ENCODE measurements at places on chromosomes 13 and 19.

- no peak for DNase-seq
Measured at GRCh38 chr13:71285700-71286099, 581.3 kb downstream of the DACH1 start.

DNA sequence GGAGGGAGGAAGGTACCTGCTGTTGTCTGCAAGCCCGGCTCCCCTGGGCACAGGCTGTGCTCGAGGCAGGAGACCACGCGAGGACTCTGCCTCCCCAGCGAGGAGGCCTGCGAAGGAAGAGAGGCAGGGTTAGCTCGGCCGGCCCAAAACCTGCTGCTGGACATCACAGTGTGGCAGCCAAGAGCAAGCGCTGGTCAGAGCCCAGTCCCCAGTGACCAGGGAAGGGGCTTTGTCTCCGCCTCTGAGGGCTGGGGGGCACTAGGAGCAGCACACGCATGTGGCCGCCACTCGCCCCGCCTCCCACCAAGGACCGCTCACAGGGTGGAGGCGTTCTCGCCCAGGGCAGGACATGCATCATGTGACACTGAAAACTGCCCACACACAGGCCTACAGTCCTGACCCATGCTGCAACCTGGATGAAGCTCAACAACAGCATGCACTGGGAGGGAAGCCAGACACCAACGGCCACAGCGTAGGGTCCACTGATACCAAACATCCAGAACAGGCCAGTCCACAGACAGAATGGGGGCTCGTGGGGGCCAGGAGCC lies 8.5 kb downstream of the MIER2 start:
- DNase-seq: no peak

DNA sequence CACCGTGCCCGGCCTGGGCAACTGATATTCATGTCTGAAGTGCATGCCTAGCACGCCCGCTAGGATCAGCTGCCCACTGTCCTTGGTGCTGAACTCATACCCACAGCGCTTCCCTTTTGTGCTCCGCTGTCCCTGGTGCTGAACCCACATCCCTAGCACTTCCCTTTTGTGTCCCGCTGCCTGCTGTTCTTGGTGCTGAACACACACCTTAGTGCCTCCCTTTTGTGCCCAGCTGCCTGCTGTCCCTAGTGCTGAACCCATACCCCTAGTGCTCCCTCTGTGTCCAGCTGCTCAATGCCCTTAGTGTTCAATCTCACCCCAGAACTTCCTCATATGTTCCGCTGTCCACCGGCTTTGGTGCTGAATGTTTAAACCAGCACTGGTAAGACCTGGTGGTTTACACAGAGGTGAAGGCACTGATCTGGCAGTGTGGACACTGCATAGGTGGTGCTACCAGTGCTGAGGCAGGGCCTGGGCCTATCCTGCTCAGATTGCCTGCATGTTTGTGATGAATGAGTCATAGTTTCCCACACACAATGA lies 26.3 kb upstream of the SIGLEC11 start:
- peak; percentile 16 for DNase-seq

GRCh38 chr19:33678796-33679585 lies 57.2 kb downstream of the CHST8 start:
- DNase-seq: no peak

DNA sequence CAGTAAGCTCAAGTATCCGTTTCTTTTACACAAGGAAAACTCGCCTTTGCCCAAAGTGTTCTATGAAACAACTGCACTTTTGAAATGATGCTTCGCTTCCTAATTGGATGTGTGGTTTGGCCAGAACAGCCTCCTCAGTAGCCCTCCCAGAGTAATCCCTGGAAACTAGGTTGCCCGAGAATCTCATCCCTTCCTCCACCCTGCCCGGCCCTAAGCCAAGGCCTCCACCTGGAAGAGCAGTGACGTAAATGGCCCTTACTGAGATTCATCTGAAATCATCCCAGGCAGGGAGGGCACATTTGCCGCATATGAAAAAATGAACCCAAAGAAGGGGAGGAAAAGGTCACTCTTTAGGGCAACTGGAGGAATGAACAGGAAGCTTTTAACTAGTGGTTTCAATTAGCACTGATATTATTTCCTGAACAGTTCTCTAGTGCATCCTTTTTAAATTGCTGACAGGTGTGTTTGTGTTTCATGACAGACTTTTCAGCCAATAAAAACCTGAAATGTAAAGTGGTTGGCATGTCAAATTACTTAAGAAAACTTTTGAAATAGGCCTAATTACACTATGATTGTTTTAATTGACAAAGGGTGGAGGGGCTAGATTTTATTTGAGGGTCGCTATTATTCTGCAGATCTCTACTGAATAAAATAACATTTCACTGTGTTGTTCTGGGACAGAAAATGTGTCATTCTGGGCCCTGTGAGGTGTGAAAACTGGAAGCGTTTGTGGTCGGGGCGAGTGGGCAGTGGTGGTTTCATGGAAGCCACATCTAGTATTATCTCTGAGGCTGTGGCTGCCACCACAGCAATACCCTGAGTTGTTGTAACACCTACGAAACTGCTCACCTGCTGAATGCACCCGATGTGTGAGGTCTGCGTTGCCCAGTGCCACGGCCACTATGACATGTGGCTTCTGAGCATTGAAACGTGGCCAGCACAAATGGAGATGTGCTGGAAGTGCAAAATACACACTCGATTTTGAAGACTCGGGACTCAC lies 112.1 kb downstream of the ZIC5 start:
- no peak for DNase-seq

GRCh38 chr13:21980049-21980448 lies 309.2 kb downstream of the FGF9 start:
- DNase-seq: no peak

- DNase-seq: no peak
Measured at GRCh38 chr19:810883-811489, 10.8 kb downstream of the PLPPR3 start.

GRCh38 chr19:18908917-18909619 lies 10.1 kb downstream of the COPE start:
- DNase-seq: no peak

DNA sequence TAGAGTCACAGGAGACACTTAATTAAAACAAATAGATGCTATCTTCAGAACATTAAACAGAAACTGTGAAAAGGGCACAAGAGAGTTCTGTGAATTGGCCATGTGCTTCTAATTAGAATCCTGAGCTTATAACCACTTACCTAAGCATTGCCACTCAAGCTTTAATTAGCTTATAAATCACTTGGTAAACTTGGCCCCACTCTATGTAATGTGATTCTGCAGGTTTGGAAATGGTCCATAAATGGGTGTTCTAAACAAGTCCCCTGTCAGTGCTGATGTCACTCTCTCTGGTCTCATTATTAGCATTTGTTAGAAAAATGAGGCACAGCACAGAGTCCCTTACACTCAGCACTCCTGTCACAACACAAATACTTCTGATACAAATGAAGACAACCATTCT lies 18.0 kb downstream of the ZNF91 start:
- no peak for DNase-seq

DNA sequence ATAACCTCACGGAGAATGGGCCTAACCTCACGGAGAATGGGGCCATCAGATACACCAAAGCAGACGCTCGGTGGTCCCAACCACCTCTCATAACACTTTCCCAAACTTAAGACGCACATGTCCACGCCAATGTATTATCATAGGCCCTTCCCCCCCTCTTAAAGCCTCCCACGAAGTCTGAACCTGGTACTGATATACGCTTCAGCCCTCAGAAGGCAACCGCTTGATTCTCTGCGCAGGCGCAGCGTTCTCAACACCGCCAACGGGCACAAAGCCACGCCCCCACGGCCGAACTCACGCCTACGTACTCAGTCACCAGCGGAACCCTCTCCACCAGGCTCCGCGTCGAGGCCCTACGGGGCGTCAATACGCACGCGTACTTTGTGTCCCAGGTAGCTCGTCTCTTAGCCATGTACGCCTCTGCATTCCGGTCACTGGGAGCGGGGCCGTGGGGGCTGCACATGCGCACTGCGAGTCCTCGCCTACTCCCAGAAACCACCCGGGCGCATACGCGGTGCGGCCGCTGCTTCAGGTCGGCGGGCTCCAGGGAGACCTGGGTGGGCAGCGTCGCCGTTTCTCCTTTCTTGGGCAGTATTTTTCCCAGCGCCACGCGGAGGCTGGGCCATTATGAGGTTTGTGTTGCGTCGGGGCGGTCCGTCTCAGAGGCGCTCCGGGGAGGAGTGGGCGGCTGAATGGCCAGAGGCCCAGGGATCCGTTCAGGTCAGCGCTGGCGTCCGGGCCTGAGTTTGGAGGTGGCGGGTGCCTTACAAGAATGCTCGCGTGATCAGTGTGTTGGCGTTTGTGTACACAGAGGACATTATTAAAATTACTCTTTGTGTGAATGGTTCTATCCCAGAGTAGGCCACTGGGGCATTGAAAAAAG lies 25.3 kb downstream of the ZNF582 start:
- peak; percentile 69 for DNase-seq

DNA sequence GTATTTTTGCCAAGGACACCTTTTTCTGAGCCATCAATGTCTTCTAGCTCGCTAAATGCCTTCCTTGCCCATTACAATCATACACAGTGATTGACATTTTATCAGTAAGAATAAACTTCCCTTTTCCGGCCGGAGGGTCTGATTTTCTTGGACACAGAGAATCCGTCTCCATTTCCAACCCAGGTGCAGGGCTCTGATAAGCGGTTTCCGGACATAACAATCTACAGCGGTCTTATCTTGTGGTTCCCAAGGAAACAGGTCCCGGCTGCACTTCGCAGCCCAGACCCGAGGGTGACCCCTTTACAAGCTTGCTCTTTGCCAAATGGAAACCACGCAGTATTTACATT lies 5.1 kb upstream of the ZNF77 start:
- DNase-seq: no peak

- DNase-seq: no peak
Measured at GRCh38 chr13:45918597-45918996, 67.0 kb upstream of the SIAH3 start.

DNA sequence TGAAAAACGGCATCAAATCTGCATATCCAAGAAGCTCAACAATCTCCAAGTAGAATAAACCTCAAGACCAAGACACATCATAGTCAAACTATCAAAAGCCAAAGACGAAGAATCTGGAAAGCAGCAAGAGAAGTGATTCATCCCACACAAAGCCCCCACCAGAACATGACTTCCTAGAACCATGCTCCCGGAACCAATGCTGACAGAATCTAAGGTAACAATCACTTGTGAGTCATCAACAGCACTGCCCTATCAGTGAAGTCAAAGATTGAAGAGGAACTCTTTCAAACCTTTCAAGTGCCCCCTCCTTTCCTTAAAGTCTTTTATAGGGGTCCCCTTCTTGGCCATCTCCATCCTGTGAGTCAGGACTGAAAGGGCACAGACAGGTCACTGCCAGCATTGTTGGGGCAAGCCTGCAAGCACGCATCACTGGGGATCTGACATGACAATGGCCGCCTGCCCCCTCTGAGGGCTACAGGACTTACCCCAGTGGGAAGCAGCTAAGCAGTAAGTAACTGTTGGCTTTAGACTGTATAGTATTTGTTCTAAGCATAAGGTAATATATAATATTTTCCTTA lies at the start of gene CCDC70:
Gene CCDC70, plus strand, starts transcription at position 247 of the 578 bp plus-strand sequence. CDS start 3,443 bp downstream, outside the sequence.
- no peak for DNase-seq

GRCh38 chr19:10044390-10044789 lies 31.1 kb downstream of the RDH8 start:
- DNase-seq: no peak

DNA sequence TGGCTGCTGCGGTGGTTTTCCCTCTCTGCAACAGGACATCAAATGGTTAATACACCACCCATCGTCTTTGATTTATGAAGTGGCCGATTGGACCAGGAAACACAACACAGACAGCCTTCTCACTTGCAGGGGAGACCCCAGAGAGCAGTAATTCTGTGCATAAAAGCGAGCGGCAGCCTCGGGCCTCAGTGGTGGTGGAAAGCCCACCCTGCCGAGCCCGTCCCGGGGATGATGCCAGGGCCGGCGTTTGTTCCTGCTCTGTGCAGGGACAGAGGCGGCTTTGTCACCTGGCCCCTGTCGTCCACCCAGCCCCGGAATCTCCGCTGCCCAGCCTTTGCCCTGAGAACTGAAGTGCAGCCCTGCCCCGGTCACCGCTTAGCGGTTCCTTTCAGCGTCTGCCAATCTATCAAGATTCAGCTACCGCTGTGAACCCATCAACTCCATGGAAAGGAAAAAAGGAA lies 184.4 kb downstream of the TSHZ3 start:
- no peak for DNase-seq

DNA sequence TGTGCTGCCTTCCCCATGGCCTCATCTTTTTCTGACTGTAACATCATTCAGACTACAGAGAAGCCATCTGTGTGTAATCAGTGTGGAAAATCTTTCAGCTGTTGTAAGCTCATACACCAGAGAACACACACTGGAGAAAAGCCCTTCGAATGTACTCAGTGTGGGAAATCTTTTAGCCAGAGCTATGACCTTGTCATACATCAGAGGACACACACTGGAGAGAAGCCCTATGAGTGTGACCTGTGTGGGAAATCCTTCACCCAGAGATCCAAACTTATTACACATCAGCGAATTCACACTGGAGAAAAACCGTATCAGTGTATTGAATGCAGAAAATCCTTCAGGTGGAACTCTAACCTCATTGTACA lies 17.2 kb upstream of the ZNF8 start:
- no peak for DNase-seq

DNA sequence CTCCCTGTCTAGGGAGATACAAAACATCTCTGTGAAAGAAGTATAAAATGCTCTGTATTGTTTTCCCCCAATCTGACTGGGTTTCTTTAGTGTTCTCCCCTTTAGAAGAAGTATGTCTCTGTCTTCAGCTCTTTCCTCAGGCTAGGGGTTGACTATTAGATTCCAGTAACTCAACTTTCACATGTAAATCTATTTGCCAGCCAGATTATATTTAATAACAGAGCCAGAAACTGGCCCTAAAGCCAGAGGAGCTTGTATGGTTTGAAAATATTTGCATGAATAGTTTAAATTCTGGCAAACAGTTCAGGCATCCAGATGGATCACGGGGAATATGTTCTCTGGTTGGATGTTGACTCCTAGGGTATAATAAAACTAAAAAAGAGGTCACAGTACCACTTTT lies 22.3 kb upstream of the CYSLTR2 start:
- no peak for DNase-seq

DNA sequence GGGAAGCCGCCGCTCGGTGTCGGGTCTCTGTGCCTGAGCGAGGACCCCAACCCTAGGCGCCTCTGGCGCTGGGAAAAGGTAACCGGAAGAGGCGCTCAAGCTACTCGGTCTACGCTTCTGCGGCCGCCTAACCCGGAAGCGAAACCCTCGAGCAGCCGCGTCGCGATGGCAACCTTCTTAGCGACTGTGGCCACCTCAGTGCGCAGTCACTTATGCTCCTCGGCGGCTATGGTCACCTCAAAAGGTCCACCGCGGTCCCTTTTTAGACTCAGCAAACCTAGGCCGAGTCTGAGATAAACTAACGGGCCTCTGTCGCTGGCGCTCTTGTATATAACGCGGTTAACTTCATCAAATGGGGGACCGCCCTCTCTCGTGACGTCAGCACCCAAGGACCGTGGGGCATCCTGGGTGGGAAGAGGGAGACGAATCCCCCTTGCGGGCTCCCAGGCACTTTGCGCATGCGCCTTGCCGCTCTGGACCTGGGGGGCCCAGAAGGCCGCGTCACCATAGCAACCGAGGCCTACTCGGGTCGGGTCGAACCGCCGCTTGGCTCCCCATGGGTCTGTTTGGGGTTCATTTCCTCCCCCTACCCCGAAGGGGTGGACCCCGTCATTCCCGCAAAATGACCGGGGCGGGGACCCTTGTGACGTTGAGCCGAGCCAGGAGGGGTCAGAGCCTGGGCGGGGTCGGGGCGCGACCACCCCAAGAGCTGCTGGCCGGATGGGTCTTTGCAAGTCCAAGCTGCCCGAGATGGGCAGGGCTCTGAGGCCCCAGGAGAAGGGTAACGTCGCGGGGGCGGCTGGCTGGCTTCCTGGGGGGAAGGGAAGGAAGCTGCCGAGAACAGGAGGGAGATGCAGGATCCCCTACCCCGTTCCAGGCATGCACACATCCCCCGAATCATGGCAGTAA lies at the start of gene GTF2F1:
Gene GTF2F1, minus strand, starts transcription at position 91 of the 909 bp plus-strand sequence. CDS start 169 bp downstream, outside the sequence.
- peak; percentile 71 for DNase-seq

- DNase-seq: no peak
Measured at GRCh38 chr19:11180346-11180745, 17.0 kb downstream of the KANK2 start.

Measured in BJ (cell line).